ENCODE measurements at places on chromosomes 2 and 18. TPM values are rescaled to one million over a fixed set of nuclear protein-coding genes. Genes with fewer than 3 reads are reported as not detected.

DNA sequence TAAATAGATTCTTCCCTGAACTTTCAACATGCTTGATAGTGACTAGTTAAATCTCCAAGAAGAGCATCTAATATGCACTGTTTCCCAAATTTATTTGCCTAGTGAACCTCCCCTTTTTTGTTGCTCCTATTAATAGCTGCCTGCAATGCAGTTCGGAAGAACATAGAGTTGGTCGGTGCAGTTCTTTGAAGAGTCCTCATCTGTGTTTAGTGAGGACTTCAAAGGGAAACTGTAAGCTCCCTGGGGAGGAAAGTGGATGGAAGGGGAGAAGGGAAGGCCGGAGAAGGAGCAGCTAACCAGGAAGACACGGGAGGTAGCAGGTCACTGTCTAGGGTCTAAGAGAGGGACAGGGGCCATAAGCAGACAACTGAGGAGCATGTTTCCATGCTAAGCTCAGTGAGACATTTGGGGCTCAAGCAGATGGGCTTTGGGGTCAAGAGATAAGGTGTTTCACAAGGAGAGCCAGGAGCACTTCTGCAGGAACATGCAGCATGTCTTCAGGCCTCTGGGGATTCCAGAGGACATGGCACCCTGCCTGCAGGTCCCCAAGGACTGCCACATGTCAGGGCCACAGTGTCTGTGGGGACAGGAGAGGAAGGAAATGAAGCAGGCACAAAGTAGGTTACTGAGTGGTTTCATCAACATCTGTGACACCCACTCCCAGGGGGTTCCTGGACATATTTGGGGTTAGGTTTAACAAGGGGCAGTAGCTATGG, 48.7 kb upstream of the ANXA4 start:
- no peak overlapping the region for H3K4me3 ChIP-seq
- DNase-seq, result no peak
- no peaks in the 10 kb centered on the region for H3K4me1 ChIP-seq
- H3K27me3 ChIP-seq, result no peaks in the 10 kb centered on the region

DNA sequence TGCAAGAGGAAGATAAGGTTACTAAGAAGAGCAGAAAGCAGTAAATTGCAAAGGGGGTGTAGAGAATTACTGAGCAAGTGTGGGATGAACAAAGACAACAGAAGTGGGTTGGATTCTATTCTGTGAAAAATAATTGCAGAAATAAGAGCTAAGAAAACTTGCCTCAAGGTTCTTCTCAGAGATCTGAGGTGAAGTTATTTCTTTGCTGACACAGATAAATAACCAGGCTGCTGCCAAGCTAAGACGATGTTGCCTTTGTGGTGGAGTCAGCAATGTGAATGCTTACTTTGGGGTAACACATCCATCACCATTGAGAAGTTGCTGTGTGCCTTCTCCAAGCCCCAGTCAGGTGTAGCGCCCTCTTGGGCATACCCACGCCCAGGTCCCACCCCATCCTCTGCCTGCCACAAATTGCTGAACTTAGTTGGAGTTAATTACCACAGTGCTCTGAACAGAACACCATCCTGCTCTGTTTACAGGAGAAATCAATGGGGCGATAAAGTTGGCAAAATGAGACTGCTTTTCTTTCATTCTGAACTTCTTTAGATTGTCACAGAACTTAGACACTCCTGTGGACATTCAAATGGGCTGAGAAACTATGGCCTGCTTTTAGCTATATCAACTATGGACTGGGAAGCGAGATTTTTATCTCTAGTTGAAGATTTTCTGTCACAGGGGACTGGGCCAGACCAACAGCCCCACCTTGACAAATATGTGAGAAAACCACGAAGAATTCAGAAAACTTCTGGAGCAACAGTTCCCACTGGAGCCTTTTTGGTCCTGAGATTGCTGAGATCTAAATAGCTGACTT, 283.6 kb downstream of the TMX3 start:
- no peaks in the 10 kb centered on the region for H3K36me3 ChIP-seq
- no peaks in the 10 kb centered on the region for H3K27me3 ChIP-seq
- H3K4me1 ChIP-seq, result no peaks in the 10 kb centered on the region
- H3K27ac ChIP-seq, result no peak overlapping the region

Gene PDE6D
- 56.2 TPM for total RNA-seq

Gene CASP8
- total RNA-seq, result 14.0 TPM

DNA sequence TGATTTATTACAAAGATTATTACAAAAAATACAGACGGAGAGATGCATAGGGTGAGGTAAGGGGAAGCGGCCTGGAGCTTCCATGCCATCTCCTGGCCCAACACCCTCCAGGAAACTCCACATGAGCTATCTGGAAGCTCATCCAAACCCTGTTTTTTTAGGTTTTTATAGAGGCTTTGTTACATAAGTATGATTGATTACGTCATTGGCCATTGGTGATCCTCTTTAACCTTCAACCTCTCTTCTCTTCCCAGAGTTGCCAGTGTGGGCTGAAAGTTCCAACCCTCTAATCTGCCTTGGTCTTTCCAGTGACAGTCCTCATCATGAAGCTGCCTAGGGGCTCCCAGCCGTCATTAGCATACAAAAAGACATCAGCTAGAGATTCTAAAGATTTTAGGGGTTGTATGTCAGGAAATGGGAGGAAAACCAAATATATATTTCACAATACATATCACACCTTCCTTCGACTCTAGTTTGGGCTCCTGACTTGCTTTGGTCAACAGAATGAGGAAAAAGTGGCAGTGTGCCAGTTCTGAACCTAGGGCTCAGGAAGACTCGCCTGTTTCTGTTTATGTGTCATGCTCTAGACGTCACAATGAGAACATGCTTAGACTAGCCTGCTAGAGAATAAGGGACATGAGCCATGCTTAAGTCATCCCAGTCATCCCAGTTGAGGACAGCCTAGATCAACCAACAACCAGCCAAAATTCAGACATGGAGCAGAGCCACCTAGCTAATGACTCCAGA, 54.1 kb downstream of the ETAA1 start:
- no peaks in the 10 kb centered on the region for H3K36me3 ChIP-seq
- no peak overlapping the region for H3K4me3 ChIP-seq
- H3K27ac ChIP-seq, result no peak overlapping the region
- DNase-seq, result no peak
- H3K27me3 ChIP-seq, result no peaks in the 10 kb centered on the region
- H3K4me1 ChIP-seq, result no peaks in the 10 kb centered on the region

GRCh38 chr2:163717993-163718680, 17.7 kb downstream of the FIGN start:
- H3K27me3 ChIP-seq, result no peaks in the 10 kb centered on the region
- no peak overlapping the region for H3K4me3 ChIP-seq
- DNase-seq, result no peak
- no peak overlapping the region for H3K27ac ChIP-seq

Gene CCDC150
- total RNA-seq, result 5.7 TPM

Gene HSBP1L1
- total RNA-seq, result 6.6 TPM

GRCh38 chr2:40129725-40130124, 322.2 kb downstream of the SLC8A1 start:
- no peak for DNase-seq
- H3K27me3 ChIP-seq, result no peaks in the 10 kb centered on the region
- H3K4me3 ChIP-seq, result no peak overlapping the region
- H3K27ac ChIP-seq, result peak overlapping the region; percentile 1

DNA sequence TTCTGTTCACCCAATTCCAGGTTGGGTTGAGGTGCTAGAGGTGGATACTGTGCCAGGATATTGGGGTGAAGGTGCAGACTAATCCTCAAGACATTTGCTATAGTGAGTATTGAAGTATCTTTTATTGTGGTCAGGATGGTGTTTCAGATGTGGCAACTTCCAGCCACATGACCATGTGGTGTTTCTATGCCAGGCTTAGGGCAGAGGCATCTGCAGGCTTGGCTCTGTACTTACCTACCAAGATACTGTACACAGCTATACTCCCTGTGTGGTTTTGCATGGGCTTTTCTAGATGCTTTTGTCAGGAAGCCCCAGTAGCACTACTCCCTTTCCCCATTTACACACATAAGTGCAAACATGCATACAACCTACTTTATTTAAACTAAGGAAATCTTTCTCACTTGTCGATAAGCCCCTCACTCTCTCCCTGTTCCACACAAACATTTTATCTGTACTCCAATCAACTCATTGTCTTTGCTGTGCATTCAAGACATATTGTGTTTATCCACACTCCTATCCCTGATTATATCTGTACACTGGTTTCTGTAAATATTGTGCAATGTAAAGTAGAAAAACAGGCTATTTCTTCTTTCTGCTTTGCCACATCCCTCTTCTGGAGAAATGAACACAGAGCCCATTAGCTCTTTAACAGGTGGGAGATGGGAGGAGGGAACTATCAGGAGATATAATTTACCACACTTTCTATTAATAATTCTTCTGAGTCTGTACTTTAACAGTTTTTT, 12.3 kb downstream of the ARL6IP6 start:
- H3K27ac ChIP-seq, result no peak overlapping the region
- H3K27me3 ChIP-seq, result no peaks in the 10 kb centered on the region
- no peaks in the 10 kb centered on the region for H3K4me1 ChIP-seq
- no peaks in the 10 kb centered on the region for H3K36me3 ChIP-seq

GRCh38 chr2:56040189-56040588, 116.6 kb upstream of the EFEMP1 start:
- no peaks in the 10 kb centered on the region for H3K27me3 ChIP-seq
- no peaks in the 10 kb centered on the region for H3K4me1 ChIP-seq
- H3K27ac ChIP-seq, result no peak overlapping the region

Measured in uterus (tissue), 4 donors.